Pulmonary artery endothelial cell (primary cell): ENCODE measurements at places on chromosomes 13 and 19. TPM values are rescaled to one million over a fixed set of nuclear protein-coding genes. Genes with fewer than 3 reads are reported as not detected.

The CYP2S1 gene
- total RNA-seq, result under 0.01 and 0.32 TPM in 2 replicates

The DKKL1 gene
- total RNA-seq, result 0.14 TPM in 1 of 2 replicates, not detected in the other

The N4BP2L1 gene
- total RNA-seq, result 1.5 and 2.0 TPM in 2 replicates

The CGB8 gene
- not detected in 2 replicates for total RNA-seq

The WDR62 gene
- 4.5 and 7.5 TPM in 2 replicates for total RNA-seq

The ZNF729 gene
- total RNA-seq, result not detected in 2 replicates

The KISS1R gene
- total RNA-seq, result not detected in 2 replicates

The MRPL57 gene
- 23.5 and 31.0 TPM in 2 replicates for total RNA-seq

The FRY gene
- 68.7 and 98.7 TPM in 2 replicates for total RNA-seq

The CBLC gene
- 0.07 and 0.13 TPM in 2 replicates for total RNA-seq

The PDE4C gene
- 0.04 and 0.20 TPM in 2 replicates for total RNA-seq

The SOX1 gene
- total RNA-seq, result not detected in 2 replicates

The ZNF77 gene
- 7.6 and 8.6 TPM in 2 replicates for total RNA-seq

The MUC16 gene
- under 0.01 TPM in 1 of 2 replicates, not detected in the other for total RNA-seq

The TEX26 gene
- total RNA-seq, result not detected in 2 replicates

The FBXL12 gene
- 9.8 and 10.4 TPM in 2 replicates for total RNA-seq

The SMIM7 gene
- 34.0 and 46.9 TPM in 2 replicates for total RNA-seq

The SLITRK5 gene
- not detected in 2 replicates for total RNA-seq

The RAB3A gene
- total RNA-seq, result 0.99 TPM in 2 replicates

The ZNF14 gene
- 3.7 and 5.2 TPM in 2 replicates for total RNA-seq

The HS6ST3 gene
- total RNA-seq, result 0.46 and 1.9 TPM in 2 replicates

The F10 gene
- 0.13 and 0.56 TPM in 2 replicates for total RNA-seq

The FGF21 gene
- not detected in 2 replicates for total RNA-seq

The RNF225 gene
- 0.18 TPM in 1 of 2 replicates, not detected in the other for total RNA-seq

The OR7G3 gene
- total RNA-seq, result not detected in 2 replicates

The ACP7 gene
- total RNA-seq, result 0.20 and 0.21 TPM in 2 replicates

The PRR22 gene
- total RNA-seq, result 0.33 and 0.63 TPM in 2 replicates

The FFAR3 gene
- not detected in 2 replicates for total RNA-seq

The IGFL1 gene
- not detected in 2 replicates for total RNA-seq

The FBXO27 gene
- 1.5 and 2.2 TPM in 2 replicates for total RNA-seq

The TMEM86B gene
- total RNA-seq, result 0.73 and 1.1 TPM in 2 replicates

The RSPH6A gene
- 0.04 and 0.07 TPM in 2 replicates for total RNA-seq

The RAB20 gene
- total RNA-seq, result 1.7 and 1.8 TPM in 2 replicates
